ENCODE measurements at places on chromosomes 2 and 18.

DNA sequence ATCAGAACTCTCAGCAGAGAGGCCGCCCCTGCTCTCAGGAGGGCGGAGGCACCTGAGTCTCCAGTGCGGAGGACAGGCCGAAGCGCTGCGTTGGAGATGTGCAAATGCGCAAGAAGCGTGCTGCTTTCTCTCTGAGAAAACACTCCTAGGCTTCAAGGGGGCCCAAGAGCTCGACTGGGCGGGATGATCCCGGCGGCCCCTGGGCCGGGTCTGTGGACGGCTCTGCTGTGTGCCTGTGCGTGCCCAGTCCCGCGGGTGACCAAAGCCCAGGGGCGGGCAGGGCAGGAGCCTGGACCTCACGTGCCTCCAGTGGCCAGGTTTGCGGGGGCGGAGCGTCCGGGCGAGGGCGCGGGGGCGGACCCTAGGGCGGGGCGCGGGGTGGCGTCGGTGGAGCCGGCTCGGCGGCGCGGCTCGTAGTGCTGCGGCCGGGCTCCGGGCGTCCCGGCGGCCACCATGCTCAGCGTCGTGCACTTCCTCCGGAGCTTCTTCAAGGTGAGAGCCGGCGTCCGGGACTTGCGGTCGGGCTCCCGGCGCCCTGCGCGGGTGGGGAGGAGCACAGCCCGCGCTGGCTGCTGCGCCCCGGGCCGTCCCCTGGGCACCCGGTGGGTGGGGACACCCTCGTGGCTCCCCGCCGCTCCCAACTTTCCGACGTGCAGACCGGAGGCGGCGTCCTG lies at the start of gene ARHGEF4:
TSS of gene ARHGEF4 (plus strand) at position 414 of the 674 bp plus-strand sequence. CDS start at position 454, 40 bp downstream.
- peak; percentile 19 for DNase-seq

GRCh38 chr18:11160313-11160712 lies 10.9 kb upstream of the PIEZO2 start:
- DNase-seq = no peak

GRCh38 chr18:4551001-4551360 lies 95.9 kb upstream of the DLGAP1 start:
- no peak for DNase-seq

DNA sequence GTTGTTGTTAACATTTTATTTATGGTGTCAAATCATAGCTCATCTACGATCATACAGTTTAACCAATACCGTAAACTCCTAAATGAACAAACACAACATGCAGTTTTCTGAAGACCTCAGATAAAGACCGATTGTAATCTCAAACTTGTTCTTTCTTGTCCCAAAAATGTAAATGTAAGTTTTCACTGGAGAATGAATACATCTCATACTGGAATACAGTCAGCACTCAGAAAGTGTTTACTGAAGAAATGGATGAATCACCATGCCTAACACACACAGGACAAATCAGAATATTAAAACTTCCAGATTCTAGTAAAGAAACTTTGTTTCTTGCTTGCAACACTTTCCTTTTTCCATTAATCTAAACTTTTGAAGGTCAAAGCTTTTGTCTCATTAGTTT lies 380.5 kb downstream of the DLGAP1 start:
- no peak for DNase-seq
